Lower lobe of right lung (tissue), 2 donors: ENCODE measurements at places on chromosomes 2 and 18.

DNA sequence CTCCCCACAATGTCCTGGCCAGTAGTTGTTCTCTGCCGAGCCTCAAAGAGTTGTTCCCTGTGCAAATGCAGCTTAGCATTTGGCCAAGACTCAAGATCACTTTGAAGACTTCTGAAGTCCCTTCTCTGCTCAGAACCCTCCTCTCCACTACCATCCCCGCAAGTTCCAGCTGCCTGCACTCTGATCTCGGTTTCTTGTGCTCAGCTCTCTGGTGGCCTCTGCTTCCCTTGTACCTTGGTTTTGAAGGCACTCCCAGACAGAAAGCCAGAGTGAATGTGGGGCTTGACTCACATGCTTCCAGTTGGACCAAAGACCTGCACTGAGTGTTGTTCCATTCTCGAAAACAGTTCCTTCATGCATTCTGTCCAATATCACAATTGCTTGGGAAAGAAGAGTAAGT lies 28.6 kb downstream of the CRACDL start:
- H3K36me3 ChIP-seq: no peaks in the 10 kb centered on the region
- H3K27ac ChIP-seq: no peak overlapping the region
- no peak overlapping the region for H3K4me3 ChIP-seq
- peaks cover 4% of the 10 kb centered on the region for H3K27me3 ChIP-seq

DNA sequence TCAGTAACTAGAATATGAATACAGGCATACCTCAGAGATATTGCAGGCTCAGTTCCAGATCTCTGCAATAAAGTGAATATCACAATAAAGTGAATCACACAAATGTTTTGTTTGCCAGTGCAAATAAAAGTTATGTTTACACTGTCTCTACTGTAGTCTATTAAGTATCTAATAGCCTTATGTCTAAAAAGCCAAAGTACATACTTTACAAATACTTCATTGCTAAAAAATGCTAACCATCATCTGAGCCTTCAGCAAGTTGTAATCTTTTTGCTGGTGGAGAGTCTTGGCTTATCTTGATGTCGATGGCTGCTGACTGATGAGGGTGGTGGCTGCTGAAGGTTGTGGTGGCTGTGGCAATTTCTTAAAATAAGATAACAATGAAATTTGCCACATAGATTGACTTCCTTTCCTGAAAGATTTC lies 159.4 kb downstream of the MYO1B start:
- H3K27ac ChIP-seq: no peak overlapping the region
- no peaks in the 10 kb centered on the region for H3K27me3 ChIP-seq
- peaks cover 19% of the 10 kb centered on the region for H3K4me1 ChIP-seq
- DNase-seq: no peak

DNA sequence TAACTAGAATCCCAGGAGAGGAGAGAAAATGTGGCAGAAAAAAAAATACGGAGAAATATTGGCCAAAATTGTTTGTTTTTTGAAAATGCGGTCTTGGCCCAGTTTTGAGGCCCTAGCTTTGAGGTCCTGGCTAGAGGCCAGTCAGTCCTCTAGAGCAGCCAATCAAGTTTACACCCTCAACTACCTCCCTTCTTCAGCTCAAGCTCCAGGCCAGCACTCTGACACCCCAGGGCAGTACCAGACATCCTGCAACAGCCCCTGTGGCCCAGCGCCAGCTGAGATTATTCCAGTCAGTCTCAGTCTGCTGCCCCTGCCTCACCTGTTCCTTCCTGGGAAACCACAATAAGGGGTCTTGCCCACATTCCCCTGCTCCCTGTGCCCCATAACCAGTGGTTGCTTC lies 107.7 kb downstream of the UGGT1 start:
- H3K36me3 ChIP-seq: no peaks in the 10 kb centered on the region
- DNase-seq: no peak
- no peak overlapping the region for H3K4me3 ChIP-seq
- peaks cover 18% of the 10 kb centered on the region for H3K4me1 ChIP-seq
- H3K27ac ChIP-seq: no peak overlapping the region
- H3K27me3 ChIP-seq: no peaks in the 10 kb centered on the region

DNA sequence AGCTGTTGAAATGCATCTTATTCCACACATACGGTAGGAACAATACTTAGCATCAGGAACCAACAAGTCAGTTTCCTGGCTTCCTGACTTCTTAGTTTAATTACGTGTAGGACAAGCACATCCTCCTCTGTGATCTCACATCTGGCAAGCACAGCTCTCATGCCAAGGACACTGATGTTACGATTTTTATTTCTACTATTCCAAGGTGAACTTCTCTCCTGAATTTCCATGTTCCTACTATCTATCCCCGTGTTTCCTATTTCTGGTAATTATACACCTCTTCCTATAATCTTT lies 374.0 kb downstream of the NCKAP5 start:
- no peaks in the 10 kb centered on the region for H3K27me3 ChIP-seq
- no peaks in the 10 kb centered on the region for H3K4me1 ChIP-seq
- DNase-seq: no peak
- no peaks in the 10 kb centered on the region for H3K36me3 ChIP-seq
- no peak overlapping the region for H3K4me3 ChIP-seq
- H3K27ac ChIP-seq: no peak overlapping the region

- H3K4me1 ChIP-seq: no peaks in the 10 kb centered on the region
- no peaks in the 10 kb centered on the region for H3K27me3 ChIP-seq
- H3K27ac ChIP-seq: no peak overlapping the region
- DNase-seq: no peak
- H3K36me3 ChIP-seq: no peaks in the 10 kb centered on the region
Measured at GRCh38 chr2:35783723-35784122, 571.9 kb upstream of the CRIM1 start.

- H3K27ac ChIP-seq: no peak overlapping the region
- H3K36me3 ChIP-seq: no peaks in the 10 kb centered on the region
- peaks cover 16% of the 10 kb centered on the region for H3K4me1 ChIP-seq
- DNase-seq: no peak
Measured at GRCh38 chr2:119697290-119698020, 18.5 kb downstream of the TMEM177 start.

GRCh38 chr2:35220461-35220860 lies 1135.1 kb upstream of the CRIM1 start:
- no peaks in the 10 kb centered on the region for H3K36me3 ChIP-seq
- no peaks in the 10 kb centered on the region for H3K4me1 ChIP-seq
- H3K27me3 ChIP-seq: no peaks in the 10 kb centered on the region
- no peak for DNase-seq
- no peak overlapping the region for H3K27ac ChIP-seq

DNA sequence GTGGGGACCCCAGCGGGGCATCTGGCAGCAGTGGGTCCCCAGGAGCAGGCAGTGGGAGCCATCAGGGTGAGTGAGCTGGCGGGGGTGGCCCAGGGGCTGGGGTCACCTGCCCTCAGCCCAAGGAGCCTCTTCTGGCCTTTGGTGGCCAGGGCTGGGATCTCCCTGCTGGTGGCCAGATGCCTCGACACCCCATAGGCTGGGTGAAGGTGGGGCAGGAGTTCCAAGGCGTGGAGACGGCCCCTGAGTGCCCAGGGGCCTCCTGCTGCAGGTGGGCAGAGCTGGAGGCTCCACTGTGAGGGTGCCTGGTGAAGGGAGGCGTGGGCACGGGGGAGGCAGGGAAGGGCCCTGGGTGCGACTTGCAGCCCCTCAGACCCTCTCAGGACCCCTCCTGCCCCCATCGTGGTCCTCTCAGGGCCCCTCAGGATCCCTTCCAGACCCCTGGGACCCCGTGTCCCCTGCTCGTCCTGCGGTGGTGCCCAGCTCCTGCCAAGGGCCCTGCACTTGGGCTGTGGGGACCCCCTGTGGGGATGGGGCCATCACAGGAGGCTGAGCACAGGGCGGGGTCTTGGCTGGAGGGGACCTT lies 5.0 kb upstream of the GPR35 start:
- no peak overlapping the region for H3K27ac ChIP-seq
- H3K4me1 ChIP-seq: peaks cover 33% of the 10 kb centered on the region
- no peaks in the 10 kb centered on the region for H3K27me3 ChIP-seq
- no peak overlapping the region for H3K4me3 ChIP-seq
- peak; percentile 31 for DNase-seq

DNA sequence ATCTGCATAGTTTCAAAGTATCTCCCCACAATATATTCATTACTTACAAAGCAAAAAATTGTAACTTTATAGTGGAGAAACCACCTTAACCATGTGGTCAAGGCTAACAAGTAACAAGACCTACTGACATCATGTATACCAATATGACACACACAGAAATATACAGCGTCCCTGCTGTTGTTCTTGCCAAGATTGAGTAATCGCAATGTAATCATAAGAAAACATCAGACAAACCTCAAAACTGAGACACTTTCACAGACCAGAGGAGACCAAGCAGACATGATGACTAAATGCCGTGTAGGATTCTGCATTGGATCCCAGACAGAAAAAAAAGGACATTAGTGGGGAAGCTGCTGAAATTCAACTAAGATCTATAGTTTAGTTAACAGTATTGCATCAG lies 123.0 kb downstream of the ACAA2 start:
- no peaks in the 10 kb centered on the region for H3K4me1 ChIP-seq
- DNase-seq: no peak
- no peak overlapping the region for H3K4me3 ChIP-seq

- H3K27ac ChIP-seq: no peak overlapping the region
- no peaks in the 10 kb centered on the region for H3K4me1 ChIP-seq
- H3K4me3 ChIP-seq: no peak overlapping the region
- peaks cover 44% of the 10 kb centered on the region for H3K36me3 ChIP-seq
Measured at GRCh38 chr2:214747992-214748391, 61.5 kb downstream of the BARD1 start.

GRCh38 chr2:136005462-136006196 lies 20.2 kb upstream of the DARS1 start:
- no peak for DNase-seq
- no peaks in the 10 kb centered on the region for H3K27me3 ChIP-seq
- no peak overlapping the region for H3K4me3 ChIP-seq

DNA sequence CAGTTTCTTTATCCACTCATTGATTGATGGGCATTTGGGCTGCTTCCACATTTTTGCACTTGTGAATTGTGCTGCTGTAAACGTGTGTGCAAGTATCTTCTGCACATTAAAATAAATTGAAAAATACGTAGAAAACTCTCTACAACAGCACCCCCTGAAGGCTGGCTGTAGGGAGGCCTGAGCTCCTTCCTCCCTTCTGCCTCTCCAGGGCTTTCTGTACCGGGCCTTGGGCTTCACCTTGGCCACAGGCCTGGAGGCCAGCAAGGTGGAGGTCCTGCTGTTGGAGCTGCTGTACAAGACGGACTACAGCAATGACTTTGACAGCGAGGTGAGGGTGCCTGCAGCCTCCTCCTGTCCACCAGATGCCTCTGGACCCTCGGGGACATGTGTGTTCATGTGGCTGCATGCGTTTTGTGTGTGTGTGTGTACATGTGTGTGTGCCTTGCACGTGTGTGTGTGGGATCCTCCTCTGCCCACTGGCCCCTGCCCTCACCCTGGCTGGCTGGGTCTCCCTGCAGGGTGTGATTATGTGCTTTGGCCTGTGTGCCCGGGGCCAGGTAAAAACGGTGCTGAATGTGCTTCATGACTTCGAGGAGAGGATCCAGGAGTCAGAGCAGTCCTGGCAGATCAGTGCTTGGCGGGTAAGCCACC lies 29.2 kb downstream of the MROH2A start:
- H3K27me3 ChIP-seq: no peaks in the 10 kb centered on the region
- DNase-seq: peak; percentile 21

- H3K27ac ChIP-seq: no peak overlapping the region
- H3K27me3 ChIP-seq: no peaks in the 10 kb centered on the region
- H3K4me1 ChIP-seq: no peaks in the 10 kb centered on the region
- no peak overlapping the region for H3K4me3 ChIP-seq
- H3K36me3 ChIP-seq: no peaks in the 10 kb centered on the region
Measured at GRCh38 chr2:100206731-100207255, 64.4 kb upstream of the AFF3 start.

DNA sequence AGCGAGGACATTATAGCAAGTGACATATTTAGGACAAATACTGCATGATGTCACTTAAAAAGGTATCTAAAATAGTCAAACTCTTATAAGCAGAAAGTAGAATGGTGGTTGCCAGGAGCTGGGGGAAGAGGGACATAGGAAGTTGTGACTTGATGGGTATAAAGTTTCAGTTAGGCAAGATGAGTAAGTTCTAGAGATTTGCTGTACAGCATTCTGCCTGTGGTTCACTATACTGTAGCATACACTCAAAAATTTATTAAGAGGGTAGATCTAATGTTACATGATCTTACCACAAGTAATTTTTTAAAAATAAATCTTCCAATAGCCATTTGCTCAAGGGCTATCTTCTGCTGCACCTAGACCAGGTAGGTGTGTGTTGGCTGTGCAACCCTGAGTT lies 78.1 kb upstream of the NPAS2 start:
- H3K27me3 ChIP-seq: no peaks in the 10 kb centered on the region
- H3K27ac ChIP-seq: no peak overlapping the region
- H3K36me3 ChIP-seq: no peaks in the 10 kb centered on the region
- no peaks in the 10 kb centered on the region for H3K4me1 ChIP-seq
- no peak for DNase-seq

DNA sequence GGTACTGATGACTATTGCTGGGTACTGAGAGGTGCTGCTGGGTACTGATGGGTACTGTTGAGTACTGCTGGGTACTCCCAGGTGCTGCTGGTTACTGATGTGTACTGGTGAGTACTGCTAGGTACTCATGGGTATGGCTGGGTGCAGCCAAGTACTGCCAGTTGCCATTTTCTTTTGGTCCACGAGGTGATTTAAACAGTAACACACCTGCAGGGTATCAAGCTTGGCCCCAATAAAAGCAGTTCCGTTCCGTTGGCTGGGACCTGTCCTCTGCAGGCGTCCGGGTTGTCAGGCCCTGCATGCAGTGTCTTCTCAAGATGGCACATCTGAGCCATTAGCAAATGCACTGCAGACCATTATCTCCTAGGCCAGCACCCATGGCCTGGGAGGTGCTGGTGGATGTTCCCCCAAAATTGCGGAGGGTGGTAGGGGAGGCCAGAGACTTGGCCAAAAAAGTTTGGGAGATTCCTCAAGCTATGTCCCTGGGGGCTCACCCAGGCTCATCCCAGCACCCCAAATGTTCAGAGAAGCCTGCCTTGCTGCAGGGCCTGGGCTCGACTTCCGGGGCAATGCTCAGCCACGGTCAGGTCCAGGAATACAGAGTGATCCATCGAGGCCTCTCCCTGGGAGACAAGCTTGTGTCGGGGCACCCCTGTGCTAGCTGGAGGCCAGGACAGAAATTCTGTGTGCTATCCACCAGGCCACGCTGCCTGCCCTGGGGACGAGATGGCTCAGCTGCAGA lies 165.2 kb downstream of the TWIST2 start:
- H3K36me3 ChIP-seq: no peaks in the 10 kb centered on the region
- peaks cover 22% of the 10 kb centered on the region for H3K27me3 ChIP-seq
- no peak for DNase-seq
- H3K27ac ChIP-seq: no peak overlapping the region
- no peaks in the 10 kb centered on the region for H3K4me1 ChIP-seq

DNA sequence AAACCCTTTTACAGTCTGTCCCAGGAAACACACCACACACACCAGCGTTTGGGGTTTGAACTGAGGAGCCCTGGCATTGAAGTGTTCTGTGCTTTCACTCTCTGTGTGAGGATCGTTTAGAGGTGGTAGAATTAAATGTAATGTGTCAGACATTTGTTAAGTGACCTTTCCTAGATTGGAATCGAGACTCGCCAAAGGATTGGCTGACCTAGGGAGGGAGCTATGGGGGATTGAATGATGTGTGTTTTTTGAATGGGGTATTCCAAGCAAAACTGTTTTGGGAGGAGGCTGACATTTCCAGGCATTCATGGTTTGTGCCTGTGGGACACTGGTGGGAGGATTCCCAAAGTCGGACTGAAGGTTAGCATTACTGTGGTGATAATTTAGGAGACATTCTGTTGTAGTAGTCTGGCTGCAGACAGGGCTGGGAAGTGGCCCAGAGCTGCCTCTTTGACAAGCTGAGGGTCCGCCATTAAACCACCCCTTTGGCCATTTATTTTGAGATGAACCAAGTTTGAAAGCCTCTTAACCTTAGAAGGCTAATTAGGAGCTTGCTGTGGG lies 1.7 kb downstream of the MYO1B start:
- H3K27me3 ChIP-seq: peaks cover 8% of the 10 kb centered on the region
- peak overlapping the region; percentile 86 for H3K4me3 ChIP-seq
- H3K4me1 ChIP-seq: peaks cover 47% of the 10 kb centered on the region
- no peaks in the 10 kb centered on the region for H3K36me3 ChIP-seq
- peak overlapping the region; percentile 87 for H3K27ac ChIP-seq
